Muscle of arm (tissue), 14 donors: ENCODE measurements at places on chromosomes 2 and 18.

- no peak for DNase-seq
These were observed 226.7 kb upstream of the PKDCC start for GRCh38 chr2:41821167-41821566.

DNA sequence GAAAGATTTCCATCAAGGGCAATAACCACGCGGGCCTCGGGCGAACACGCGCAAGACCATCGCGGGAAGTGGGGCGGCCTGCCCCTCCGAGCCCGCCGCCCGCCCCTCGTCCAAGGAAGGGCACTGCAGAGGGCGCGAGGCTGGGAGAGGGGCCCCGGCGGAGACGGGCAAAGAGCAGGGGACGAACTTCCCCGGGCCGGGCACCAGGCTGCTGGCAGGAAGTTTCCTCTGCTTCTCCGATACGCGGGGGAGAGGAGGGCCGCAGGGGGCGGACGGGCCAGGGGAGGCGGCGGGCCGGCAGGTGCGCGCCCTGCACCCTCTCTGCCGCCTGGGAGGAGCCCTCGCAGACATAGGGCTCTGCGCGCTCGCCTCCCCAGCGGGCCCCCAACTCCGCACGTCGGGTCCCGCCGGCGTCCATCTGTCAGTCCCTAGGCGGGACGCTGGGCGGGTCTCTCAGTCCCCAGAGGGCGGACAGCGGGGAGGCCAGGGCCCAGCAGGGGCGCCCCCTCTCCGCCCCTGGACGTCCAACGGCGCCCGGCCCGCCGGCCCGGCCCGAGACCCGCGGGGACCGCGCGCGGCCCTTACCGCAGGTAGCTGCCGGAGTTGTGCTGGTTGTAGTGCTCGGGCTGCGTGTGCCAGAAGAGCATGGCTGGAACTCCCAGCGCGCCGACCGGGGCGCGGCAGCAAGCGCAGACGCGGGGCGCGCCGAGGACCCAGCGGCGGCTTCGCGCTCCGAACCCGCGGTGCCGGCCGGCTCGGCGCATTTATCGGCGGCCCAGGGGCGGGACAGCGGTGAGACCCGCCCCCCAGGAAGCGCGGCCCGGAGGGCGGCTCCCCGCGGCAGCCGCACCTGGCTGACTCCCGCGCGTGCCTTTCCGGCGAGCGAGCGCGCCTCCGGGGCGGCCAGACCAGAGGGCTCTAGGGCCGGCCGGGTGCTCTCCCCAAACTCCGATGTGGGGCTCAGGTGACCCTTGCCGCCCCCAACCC lies at the start of gene TFCP2L1:
Gene TFCP2L1, minus strand, starts transcription at position 740 of the 987 bp plus-strand sequence. Its CDS starts 93 bp downstream, at position 647.
- DNase-seq: no peak

GRCh38 chr2:3626812-3627499 lies 31.0 kb upstream of the ALLC start:
- no peak for DNase-seq

- DNase-seq: no peak
These were observed 33.3 kb downstream of the THAP4 start for GRCh38 chr2:241603686-241604085.
